ENCODE measurements at places on chromosomes 3 and 15.

- DNase-seq = no peak
These were observed 3.4 kb upstream of the DIS3L start for GRCh38 chr15:66290007-66290406.

DNA sequence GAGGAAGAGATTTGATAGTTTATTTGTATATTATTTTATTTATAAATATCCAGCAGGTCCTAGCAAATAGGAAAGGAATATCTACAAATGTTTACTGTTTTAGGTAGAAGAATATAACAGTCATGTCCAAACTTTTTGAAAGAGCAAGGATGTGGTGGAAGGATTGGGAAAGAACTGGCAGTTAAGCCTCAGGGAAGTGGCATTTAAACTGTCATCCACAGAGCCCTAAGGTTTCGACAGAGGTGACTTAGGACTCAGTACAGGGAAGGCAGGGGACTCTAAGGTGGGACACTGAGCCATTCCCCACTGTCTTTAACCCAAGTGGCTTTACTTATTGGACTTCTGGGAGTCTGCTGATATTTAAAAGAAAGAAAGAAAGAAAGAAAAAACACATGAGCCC lies 11.8 kb upstream of the TMEM87A start:
- DNase-seq = no peak

DNA sequence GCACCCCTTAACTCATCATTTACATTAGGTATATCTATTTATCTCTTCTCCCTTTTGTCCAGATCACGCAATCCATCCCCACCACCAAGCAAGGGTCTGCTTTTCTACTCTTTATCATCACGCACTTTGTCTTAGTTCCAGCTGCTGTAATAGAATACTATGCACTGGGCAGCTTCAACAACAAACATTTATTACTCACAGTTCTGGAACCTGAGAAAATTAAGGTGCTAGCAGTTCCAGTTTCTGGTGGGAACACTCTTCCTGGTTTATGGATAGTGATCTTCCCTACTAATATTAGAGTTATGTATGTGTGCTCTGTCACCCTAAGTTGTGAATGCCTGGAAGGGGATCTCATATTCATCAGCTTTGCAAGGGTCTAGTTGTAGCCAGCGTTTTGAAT lies 687.0 kb downstream of the NTRK3 start:
- no peak for DNase-seq

DNA sequence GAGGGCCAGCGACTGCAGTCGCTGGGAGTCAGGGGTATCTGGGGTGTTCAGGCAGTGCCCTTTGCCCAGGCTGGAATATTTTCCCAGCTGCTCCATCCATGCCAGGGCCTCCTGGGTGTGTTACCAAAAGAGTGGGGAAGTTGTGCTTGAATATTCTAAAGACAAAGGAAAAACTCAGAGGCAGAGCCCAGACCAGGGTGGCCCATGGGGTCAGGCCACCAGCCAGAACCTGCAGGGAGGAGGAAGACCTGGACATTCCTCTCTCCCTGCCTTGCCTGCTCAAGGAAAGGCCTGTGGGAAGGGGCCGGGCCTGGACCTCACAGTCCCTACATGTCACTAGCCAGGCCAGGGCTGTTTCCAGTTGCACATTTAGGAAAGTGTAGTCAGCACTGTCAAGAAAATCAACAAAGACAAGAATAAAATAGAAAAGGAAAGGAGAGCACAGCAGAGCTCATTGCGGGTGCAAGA lies 16.0 kb upstream of the KLF15 start:
- DNase-seq = no peak

GRCh38 chr3:31249545-31249944 lies 283.2 kb upstream of the STT3B start:
- DNase-seq = no peak

- DNase-seq = no peak
These were observed 15.7 kb upstream of the LRRC58 start for GRCh38 chr3:120364821-120365220.

- DNase-seq = no peak
These were observed 9.9 kb downstream of the THAP10 start for GRCh38 chr15:70882361-70882760.

GRCh38 chr3:111498022-111498421 lies 44.0 kb upstream of the CD96 start:
- DNase-seq = no peak

DNA sequence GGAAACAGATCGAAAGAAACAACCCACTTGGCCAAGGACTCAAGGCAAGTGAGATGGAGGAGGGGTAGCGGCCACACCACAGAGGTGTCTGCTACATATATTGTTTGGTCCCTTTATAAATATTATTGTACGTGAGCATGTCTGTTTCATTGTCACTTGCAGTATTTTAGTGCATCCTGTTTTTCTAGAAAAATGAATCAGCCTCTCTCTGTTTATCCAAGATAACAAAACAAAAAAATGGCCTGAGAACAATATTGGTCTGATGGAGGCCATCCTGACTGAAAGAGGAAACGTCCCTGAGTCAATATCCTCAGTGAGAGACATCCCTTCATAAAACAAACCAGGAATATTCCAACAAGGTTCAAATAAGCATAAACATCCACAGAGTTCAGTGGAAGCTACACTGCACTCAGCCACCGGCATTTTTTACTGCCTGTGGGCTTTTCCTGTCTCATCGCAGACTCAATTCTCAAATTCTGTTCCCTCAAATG lies 42.0 kb downstream of the WWTR1 start:
- no peak for DNase-seq

Data from NCI-H2107 (cell line).